Stimulated activated CD4-positive, alpha-beta T cell treated with anti-CD3 and anti-CD28 coated beads, Interleukin-1b, Interleukin-23, amount 100 ng/mL, for 1 hour (primary cell): ENCODE measurements at places on chromosomes 12 and 14.

DNA sequence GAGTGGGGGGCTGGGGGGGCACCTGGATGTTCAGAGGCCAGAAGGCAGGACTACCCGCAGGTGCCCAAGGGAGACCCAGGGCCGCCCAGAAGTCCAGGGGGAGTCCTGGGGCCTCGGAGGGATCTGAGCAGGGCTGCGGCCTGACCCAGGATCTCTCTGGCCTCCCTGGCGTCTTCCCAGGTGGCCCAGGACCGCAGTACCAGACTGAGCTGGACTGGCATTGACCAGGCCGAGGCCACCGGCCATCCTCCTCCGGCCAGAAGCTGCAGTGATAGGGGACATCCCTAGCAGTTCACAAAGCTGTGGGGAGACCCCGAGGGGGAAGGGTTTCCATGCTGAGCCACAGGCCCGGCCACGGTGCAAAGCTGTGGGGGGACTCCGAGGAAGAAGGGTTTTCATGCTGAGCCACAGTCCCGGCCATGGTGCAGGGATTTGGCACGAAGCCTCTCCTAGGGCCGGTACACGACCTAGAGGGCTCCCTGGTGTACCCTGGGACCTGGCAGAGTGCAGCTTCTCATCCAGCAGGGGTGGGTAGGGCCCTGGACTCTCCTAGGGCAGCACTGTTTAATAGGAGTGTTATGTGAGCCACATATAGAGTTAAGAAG, 24.4 kb downstream of the FBRSL1 start:
- no peak for DNase-seq

- no peak for DNase-seq
These were observed 40.6 kb downstream of the BRMS1L start for GRCh38 chr14:35866595-35867279.

GRCh38 chr12:85147331-85147730, 111.2 kb downstream of the LRRIQ1 start:
- no peak for DNase-seq

GRCh38 chr14:26598081-26598671, 343 bp upstream of the NOVA1 start:
- DNase-seq = no peak

DNA sequence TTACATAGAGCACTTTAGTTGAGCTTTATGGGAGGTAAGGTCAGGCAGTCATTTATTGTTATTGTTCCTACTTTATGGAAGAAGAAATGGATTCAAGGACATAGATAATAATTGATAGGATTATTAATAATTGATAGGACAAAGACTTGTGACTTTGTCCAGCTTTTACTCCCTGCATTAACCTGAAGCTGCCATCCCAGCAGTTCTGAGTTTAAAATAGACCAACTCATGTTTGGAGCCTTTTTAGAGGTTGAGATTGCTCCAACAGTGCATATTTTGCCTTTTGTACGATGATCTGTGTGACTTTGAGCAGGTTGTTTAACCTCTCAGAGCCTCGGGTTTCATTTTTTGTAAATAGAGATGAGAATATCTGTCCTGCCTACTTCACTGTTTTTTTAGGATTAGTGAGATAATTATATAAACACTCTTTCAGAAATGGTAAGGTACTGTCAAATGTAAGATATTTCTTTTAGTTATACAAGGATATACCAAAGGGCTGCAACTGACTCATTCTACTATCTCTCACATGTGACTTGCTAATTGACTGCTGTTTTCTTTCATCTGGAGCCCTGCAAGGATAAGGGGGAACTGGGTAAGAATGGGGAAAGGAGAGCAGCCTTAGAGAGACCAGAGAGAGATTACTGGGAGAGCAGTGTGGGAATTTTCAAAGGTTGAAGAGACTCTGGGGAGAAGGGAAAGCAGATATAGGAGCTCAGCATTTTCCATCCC, 15.3 kb downstream of the WDR20 start:
- no peak for DNase-seq

DNA sequence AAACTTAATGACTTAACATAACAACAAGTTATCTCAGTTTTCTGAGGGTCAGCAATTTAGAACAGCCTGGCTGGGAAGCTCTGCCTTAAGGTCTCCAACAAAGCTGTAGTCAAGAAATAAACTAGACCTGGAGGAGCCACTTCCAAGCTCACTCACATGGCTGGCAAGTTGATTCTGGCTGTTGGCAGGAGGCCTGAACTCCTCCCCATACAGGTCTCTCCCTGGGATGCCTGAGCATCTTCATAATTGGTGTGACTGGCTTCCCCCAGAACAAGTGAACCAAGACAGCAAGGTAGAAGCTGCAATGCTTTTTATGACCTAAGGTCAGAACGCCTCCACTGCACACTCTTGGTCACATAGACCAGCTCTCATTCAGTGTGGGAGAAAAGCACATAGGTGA, 128.3 kb downstream of the SAMD4A start:
- no peak for DNase-seq

GRCh38 chr12:53453953-53454640, 2.2 kb downstream of the PCBP2 start:
- DNase-seq = no peak

- DNase-seq = peak; percentile 29
These were observed at the start of gene ASIC1 for GRCh38 chr12:50057000-50057841. Gene ASIC1, plus strand, starts transcription at chr12:50057596. Its CDS starts 1,171 bp downstream, at chr12:50058767.

DNA sequence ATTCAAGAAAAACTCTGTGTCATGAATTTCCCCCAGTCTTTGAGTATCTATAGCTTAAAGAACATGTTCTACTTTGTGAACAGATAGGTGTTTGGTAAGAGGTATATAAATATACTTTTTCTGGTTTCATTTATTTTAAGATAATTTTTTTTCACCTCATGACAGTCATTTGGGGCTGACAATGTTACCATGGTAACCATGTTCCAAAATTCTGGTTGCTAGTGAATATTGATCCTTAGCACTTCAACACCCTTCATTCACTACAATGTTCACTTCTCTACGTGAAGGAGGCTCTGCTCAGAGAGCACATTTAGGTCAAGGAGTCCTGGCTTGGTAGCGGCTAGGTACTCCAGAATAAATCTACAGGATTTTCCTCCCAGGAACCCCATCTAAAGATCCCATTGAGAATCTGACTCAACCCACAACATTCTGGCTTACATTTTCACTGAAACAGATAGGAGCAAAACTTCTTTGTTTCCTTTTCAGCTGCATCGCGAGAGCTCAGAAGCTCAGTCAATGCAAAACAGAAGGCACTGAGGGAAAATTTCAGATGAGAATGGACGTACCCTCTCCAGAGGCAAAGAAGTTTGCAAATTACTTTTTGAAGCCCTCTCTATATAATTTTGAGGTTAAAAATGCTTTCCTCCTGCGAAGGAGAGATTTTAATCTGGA, 93.6 kb downstream of the ARF6 start:
- no peak for DNase-seq

GRCh38 chr12:39886106-39886505, 219.8 kb downstream of the SLC2A13 start:
- DNase-seq = no peak

DNA sequence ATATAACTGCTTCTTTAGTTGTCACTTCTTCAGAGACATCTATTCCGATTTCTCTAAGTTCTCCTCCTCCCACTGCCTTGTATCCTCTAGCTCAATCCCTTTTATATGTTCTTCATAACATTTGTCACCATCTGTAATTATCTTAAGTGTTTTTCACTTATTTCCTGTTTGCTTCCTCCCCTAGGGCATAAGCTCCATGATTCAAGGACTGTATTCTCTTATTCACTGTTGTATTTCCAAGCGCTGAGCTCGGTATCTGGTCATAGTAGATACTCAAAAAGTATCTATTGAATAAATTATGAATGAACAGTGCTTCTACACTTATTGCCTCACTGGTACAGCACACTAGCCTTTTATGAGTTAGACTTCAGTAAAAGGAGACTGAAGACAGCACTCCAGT, 109.0 kb upstream of the TMPO start:
- DNase-seq = no peak

- DNase-seq = no peak
These were observed 9.6 kb upstream of the NPFF start for GRCh38 chr12:53516758-53517455.

DNA sequence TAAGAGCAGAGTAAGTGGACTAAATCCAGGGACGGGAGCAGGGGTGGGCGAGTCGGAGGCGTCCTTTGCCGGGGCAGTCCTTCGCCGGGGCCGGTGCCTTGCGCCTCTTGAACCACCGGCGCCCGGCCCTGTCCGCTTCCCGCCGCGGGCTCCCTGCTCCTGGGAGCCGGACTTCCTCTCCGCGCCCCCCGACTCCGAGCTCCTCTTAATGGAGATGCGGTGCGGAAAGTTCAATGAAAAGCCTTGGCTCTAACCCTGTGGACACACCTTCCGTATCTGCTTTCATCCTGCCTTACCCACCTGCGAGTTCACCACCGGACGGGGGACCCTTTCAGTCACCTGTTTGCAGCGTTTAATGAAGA, 412 bp downstream of the FGFR1OP2 start:
- no peak for DNase-seq

DNA sequence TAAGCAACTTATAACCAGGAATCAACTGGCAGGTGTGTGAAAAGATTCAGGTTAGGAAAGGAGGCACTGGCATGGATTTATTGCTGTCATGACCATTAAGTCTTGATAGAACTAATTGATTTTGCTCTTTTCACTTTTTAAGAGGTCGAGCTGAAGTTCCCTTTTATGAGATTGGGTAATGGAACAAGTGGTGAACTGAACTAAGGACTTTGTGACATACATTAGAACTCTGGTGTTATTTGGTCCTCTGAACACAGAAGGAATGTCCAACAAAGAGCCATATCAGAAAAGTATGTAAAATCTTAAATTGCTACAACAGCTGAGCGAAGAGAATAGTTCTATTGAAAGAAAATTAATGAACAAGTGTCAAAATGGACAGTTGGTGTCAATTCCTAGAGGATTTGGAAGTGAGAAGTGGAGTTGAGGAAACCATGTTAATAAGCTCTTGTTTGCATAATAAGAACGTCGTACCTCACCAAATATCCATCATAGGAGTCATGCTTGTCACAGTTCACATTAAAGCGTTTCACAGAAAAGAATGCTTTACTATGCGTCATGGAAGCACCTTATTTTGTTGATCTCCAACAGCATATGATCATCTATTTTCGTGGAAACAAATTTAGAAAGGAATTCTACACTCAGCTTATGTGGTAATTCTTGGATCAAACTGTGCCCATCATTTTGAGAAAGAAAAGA, 8.4 kb upstream of the MYF6 start:
- no peak for DNase-seq

GRCh38 chr12:56571121-56571520, 49.5 kb downstream of the RBMS2 start:
- no peak for DNase-seq

GRCh38 chr14:52052288-52052943, 16.4 kb downstream of the NID2 start:
- no peak for DNase-seq

GRCh38 chr12:104627990-104628830, 171.5 kb downstream of the CHST11 start:
- no peak for DNase-seq
